ENCODE measurements at places on chromosomes 13 and 19.
A peak's percentile ranks its signal among the peaks of the same experiment; 100 is the strongest.

DNA sequence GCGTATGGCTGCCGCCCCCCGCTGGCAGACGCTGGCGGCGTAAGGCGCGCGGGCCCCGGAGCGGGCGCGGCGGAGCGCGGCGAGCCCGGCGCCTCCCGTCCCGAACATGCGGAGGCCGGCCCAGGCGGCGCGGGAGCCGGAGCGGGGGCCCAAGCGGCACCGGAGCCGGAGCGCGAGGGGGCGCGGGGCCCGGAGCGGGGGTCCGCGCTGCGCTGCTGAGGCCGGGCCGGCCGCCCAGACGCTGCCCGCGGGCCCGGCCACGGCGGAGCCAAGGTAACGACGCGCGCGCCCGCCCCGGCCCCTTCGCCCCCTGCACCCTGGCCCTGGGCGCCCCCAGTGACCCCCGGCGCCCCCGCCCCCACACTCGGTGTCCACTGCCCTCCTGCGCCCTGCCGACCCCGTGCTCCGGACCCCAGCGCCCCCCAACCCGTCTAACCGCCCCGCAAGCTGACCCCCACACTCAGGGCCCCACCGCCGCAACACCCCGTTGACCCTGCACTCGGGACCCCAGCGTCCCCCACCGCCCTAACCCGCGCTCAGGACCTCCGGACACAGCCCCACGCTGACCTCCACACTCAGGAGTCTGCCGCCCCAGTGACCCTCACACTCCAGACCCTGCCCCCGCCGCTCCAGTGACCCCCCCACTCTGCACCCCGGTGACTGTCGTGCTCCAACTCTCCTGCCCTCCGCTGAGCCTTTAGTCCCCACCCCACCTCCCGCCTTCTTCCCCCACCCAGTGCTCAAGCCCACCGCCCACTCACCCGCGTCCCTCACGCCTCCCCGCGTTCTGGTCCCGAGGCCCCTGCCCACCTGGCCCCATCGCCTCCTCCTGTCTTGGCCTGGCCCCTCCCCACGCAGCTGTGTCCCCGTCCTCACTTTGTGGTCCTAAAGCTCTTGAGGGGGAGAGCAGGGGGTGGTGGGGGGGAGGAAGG is at the start of gene CSNK1G2:
Gene CSNK1G2, plus strand, starts transcription at position 27 of the 932 bp plus-strand sequence. CDS start 28,601 bp downstream, outside the sequence.
- DNase-seq: no peak

- DNase-seq: no peak
These were observed 712 bp upstream of the PDX1 start for GRCh38 chr13:27918918-27919658.

- DNase-seq: no peak
These were observed 31.9 kb downstream of the ATP4B start for GRCh38 chr13:113625965-113626721.

DNA sequence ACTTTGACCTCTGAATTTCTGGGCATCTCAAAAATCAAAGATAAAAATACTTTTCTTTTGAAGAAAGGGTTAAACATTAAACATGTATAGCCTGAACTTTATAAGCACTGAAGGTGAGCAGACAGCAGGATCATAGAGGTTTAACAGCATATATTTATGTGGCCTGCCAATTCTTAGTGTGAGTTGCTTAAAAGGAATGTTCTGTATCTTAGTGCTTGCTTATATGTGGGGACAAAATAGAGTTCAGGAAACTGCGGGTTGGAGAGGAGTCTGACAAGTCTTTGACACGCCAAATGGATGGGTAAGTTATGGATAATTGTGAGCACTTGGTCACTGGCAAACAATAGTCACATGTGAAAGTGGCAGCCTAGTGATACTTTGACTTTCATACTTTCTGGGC is 1419.4 kb upstream of the SPRY2 start:
- no peak for DNase-seq

DNA sequence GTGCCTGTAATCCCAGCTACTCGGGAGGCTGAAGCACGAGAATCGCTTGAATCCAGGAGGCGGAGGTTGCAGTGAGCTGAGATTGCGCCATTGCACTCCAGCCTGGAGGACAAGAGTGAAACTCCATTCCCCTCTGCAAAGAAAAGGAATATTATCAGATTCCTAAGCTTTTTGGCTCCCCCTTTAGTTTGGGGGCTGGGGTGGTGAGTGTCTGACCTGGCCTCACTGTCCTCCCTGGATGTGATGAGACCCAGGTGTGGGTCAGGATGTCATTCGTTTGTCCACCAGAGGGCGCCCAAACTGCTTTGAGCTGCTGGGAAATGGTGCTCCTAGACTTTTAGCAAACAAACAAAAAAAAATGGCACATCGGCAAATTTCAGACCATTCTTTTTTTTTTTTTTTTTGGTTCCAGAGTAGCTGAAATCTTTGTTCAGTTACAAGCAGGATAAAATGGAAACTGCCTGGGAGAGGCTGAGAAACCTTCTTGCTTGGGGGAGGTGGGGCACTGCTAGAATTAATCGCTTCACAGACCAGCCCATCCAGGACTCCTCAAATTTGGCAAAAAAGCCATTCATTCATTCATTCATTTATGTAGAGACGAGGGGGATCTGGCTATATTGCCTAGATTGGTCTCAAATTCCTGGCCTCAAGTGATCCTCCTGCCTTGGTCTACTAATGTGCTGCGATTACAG is 29.4 kb downstream of the SPC24 start:
- peak; percentile 70 for DNase-seq

GRCh38 chr19:4654437-4655361 is 15.4 kb downstream of the TNFAIP8L1 start:
- DNase-seq: no peak

DNA sequence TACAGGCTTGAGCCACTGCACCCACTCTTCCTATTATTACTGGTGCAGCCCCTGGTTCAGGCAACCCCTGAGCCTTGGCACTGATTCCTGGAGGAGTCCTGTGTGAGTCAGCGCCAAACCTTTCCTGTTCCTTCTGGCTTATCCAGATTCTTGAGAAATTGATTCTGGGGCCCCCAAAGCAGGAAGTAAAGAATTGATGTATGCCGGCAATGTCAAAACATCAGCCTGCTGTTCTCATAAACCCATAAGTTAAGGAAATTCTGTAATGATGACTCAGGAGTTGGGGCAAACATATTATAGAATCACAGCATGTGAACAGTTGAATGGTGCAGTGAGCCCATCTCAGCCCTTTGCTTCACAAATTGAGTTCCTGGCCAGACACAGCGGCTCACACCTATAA is 1.4 kb upstream of the OR7G3 start:
- DNase-seq: no peak

DNA sequence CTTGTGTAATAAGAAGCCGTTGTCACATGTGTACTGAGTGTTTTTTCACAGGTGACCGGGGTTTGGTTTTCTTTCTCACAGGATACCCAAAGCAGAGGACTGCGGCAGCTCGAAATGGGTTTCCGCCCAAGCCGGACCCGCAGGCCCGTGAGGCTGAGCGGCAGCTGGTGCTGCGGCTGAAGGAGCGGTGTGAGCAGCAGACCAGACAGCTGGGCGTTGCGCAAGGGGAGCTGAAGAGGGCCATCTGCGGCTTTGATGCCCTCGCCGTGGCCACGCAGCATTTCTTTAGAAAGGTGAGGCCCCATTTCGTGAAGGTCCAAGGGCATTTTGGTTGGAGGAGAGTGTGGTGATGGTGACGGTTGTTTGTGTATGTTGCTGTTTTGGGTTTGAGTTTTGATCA is 236.3 kb downstream of the SLC7A1 start:
- no peak for DNase-seq

- no peak for DNase-seq
These were observed 277.5 kb downstream of the LIG4 start for GRCh38 chr13:107937848-107938247.

DNA sequence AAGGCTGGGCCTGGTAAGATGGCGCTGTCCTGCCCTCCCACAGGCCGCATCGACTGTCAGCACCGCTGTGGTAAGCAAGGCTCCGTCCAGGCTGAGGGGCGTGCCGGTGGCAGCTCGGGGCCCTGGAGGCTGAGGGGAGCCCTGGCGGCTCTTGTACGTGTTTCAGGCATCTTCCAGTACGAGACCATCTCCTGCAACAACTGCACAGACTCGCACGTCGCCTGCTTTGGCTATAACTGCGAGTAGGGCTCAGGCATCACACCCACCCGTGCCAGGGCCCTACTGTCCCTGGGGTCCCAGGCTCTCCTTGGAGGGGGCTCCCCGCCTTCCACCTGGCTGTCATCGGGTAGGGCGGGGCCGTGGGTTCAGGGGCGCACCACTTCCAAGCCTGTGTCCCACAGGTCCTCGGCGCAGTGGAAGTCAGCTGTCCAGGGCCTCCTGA is 1.2 kb downstream of the IZUMO4 start:
- DNase-seq: no peak

DNA sequence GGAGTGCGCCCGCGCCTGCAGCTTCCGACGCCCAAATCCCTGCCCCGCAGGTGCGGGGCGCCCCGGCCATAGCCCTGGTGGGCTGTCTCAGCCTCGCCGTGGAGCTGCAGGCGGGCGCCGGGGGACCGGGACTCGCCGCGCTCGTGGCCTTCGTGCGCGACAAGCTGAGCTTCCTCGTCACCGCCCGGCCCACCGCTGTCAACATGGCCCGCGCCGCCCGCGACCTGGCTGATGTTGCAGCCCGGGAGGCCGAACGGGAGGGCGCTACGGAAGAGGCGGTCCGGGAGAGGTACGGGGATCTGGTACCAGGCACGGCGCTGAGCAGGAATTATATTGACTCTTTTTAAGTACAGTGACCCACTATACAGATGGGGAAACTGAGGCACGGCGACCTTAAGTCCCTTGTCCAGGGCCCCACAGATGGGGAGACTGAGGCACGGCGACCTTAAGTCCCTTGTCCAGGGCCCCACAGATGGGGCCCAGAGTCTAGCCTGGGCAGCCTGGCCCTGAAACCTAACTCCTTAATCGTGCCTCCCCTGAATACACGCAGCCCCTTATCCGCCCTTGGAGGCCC is 586 bp downstream of the MRI1 start:
- DNase-seq: peak; percentile 65

DNA sequence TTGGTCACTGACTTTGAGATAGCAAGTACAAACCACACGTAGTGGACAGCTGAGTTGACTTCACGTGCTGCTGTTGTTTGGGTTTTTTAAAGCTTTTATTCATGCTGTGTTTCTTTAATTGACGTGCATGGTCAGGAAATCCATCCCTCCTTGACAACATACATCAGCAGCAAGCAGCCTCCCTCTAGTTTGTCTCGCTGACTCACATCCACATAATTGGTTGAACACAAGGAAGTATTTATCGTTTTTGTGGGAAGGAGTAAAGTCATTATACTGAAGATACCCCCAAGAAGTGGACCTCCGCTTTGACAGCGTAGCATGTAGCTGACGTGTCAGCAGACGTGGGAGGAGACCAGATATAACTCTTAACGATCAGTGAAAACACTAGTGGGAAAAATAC is 355.8 kb downstream of the MYO16 start:
- DNase-seq: no peak

DNA sequence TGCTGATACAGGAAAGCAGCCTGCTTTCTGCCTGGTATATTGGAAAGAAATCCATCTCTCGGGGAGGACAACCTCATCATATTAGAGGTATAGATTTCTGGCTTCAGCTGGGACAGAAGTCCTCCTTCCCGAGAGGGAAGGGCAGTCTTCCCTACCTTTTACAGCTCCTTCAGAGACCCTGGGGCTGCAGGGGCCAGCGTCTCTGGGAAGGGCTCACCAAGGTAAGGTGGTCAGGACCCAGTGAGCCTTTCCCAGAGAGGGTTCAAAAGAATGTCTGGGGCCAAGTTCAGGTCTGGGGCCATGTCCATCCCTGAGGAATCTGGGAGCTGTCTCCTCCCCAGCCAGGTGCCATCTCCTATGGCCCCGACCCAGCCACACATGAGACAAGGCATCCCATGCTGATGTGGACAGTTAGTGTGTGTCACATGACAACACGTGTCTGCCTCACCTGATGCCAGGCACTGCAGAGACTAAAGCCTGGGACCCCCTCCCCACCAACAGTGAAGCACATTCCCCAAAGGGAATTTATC is 136.4 kb downstream of the URI1 start:
- DNase-seq: no peak

GRCh38 chr19:58261968-58262921 is 16.5 kb upstream of the ZNF8 start:
- no peak for DNase-seq

DNA sequence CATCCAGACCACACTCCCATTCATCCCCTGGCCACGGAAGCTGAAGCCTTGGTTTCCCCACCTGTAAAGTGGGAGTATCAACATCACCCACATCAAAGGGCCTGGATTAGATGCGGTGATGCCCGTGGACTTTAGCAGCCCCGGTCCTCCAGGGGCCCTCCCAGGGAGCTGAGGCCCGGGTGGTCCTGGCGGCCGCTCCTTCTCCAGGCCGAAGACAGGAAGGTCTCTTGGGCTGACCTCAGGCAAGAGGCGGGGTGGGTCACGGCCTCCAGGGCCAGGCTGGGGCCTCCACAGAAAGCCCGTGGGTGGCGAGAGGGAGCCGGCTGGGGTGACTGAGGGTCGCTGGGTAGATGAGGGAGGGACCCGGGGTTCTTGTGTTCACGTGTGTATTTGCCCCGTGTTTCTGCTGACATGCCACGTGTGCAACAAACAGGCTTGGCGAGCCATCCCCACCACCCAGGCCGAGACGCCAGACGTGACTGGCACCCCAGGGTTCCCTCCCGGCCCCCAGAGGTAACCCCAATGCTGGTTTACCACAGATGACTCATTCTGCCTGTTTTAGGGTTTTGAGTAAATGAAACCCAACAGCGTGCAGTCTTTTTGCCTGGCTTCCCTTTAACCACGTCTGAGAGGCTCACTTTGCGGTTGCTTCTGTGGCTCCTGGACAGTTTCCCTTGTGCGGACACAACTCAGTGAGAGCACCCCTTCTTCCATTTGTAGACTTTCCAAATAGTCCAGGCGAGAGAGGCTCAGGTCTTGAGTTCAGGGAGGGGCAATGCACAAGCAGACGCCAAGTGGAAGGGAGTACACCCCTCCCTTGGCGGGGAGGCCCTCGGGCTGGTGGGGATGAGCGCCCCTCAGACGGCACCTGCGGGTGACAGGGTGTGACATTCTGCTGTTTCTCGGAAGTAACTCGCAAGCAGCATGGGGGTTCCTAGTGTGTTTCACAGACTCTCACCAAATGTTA is 42.9 kb downstream of the C13orf46 start:
- no peak for DNase-seq

DNA sequence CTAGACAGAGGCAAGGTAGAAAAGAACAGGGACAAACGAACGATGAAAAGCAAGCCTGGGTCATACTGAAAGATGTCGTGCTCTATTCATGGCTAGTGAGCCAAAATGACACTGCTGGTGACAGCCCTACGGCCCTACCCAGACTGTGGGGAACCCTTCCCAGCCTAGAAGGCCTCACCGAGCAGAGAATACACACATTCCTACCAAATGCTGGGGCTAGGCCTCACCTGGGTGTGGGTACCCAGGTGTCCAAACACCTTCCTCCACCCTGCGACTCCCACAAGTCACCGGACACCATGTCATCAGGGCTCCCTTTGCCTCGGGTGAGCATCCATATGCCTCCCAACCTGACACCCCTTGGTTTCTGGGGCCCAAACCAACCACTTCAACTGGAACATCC is 85.3 kb upstream of the DOCK9 start:
- no peak for DNase-seq

DNA sequence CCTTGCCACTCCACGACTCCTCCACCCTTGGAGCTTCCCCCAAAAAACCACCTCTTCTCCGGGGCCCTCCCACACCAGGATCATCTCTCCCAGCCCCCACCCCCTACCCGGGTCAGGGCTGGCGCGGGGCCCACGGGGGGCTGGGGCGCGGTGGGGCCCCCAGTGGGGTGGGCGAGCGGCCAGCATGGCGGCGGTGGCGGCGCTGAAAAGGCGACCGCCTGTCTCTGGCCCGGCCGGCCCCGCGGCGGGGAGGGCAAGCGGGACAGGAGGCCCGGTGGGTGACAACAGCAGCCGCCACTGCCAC is 850 bp downstream of the DYRK1B start:
- DNase-seq: no peak

Data from GM19239 (cell line).